GM18507 (cell line): ENCODE measurements at places on chromosomes 13 and 19.

- DNase-seq: no peak
These were observed 6.9 kb downstream of the DCLK1 start for GRCh38 chr13:36124236-36124822.

DNA sequence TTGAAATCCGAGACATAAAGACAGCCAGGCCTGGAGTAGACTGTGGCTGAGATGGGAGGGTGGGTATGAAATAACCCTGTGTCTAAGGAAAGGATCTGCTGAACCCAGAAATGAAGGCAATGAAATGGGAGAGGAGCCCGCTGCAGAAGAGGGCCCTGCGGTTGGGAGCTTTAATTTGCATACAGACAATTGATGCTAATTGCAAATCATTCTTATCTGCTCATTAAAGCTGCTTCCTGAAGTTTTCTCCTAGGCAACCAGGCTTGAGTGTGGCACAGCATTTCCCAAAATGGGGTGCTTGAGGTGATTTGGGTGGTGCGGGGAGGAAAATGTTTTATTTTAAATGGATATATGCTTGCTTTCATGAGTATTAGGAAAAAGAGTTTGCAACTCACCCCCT lies 55.4 kb downstream of the DPF1 start:
- DNase-seq: no peak

DNA sequence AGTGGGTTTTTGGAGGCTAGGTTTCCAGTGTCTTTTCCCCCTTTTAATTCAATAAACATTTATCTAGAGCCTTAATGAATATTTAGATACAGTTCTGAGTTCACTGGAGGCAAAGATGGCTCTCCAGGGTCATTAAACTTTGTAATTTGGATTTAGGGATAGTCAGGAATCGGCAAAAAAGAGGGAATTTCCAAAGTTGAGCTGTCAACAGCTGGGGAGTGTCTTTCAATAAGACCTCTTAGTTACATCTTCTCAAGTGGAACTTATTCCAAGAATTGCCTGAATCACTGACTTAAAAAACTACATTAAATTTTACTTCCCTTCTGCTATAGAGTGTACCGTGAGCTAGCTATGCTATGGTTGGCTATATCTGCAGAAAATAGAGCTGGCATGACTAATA lies 2.0 kb downstream of the LRCH1 start:
- no peak for DNase-seq

DNA sequence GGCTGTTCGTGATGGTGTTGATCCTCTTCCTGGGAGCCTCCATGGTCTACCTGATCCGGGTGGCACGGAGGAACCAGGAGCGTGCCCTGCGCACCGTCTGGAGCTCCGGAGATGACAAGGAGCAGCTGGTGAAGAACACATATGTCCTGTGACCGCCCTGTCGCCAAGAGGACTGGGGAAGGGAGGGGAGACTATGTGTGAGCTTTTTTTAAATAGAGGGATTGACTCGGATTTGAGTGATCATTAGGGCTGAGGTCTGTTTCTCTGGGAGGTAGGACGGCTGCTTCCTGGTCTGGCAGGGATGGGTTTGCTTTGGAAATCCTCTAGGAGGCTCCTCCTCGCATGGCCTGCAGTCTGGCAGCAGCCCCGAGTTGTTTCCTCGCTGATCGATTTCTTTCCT lies 12.2 kb upstream of the C19orf33 start:
- DNase-seq: no peak

DNA sequence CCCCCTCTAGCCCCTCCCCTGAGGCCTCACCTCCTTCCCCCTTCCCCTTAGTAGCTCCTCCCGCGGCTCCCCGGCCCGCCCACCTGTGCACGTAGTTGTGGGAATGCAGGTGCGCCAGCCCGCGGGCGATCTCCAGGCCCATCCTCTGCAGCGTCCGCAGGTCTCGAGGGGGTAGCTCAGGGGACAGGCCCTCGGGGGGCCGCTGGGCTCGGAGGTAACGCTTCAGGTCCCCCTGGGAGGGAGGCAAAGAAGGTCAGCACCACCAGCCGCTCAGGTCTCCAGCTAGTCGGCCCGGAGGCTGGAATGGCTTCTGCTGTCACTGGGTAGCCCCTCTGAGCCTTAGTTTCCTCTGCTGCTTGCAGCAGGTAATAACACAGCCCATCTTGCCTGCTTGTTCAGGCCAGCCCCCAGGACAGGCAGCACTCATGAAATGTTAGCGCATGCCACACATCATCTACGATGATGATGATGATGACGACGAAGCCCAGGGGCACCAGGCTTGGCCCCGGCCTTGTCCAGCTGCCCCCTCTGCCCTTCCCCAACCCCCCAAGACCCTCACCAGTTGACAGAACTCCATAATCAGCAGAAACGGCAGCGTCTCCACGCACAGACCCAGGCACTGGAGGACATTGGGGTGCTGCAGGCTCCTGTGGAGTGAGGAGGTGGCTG lies 9.2 kb downstream of the LMTK3 start:
- DNase-seq: no peak

GRCh38 chr19:45404557-45405434 lies at the start of gene PPP1R13L:
Gene PPP1R13L, minus strand, starts transcription at chr19:45405069. Its CDS starts 6,751 bp downstream, at chr19:45398318.
- DNase-seq: no peak

DNA sequence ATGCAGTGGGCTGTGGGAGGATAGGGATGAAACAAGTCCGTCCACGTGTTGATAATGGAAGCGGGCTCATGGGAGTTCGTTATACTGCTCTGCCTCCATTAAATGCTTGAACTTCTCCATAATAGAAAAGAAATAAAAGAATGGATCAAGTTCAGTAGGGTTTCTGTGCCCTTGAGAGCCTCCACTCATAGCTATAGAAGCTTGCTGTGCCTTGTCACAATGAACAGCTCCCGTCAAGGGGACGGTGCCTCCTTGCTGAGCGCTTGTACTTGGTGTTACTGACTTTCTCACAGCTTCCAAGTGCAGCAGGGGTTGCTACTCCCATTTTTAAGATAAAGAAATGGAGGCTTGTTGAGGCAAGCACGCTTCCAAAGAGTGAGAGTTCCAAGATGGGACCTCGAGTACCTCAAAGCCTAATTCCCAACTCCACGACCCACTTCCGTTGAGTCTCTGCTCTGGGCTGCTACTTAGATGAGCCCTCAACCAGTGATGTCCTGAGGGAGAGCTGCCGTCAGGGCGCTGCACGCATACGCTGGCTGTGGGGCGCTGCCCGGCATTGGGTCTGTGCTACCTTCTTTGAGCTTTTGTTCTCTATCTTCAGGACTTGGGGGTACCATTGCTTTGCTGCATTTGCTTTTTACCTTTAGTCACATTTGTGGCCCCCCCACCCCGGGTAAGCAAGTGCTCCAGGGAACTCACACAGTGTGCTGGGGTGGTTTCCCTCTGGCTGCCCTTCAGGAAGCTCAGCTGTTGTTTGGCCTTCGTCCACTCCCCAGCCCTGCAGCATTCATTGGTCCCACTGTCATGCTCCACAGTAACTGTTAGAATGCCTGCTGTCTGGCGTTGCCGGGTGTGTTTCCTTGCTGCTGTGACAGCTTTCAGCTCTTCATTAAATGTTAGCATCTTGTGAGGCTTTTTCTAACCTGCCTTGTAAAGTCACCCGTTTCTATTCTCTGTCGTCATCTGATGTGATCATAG lies 9.5 kb downstream of the SNRNP70 start:
- no peak for DNase-seq

DNA sequence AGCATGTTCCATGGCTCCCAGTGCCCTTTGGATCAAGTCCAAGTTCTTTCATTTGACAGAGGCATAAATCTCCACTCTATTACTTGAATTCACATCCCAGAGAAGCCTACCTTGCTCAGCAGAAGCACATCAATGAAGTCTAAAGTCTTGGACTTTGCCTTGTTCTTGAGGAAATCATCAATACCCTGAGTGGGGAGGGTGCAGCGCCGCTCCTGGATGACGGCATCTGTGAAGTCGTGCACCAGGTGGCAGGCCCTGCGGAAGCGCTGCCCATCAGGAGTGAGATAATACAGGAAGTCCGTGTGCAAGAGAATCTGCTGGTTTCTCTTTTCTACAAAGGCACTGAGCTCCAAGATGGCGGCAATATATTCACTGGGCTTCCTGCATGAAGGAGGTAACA lies 10.6 kb downstream of the CYP4F11 start:
- no peak for DNase-seq

GRCh38 chr13:90835826-90836225 lies 511.7 kb upstream of the MIR17HG start:
- no peak for DNase-seq

DNA sequence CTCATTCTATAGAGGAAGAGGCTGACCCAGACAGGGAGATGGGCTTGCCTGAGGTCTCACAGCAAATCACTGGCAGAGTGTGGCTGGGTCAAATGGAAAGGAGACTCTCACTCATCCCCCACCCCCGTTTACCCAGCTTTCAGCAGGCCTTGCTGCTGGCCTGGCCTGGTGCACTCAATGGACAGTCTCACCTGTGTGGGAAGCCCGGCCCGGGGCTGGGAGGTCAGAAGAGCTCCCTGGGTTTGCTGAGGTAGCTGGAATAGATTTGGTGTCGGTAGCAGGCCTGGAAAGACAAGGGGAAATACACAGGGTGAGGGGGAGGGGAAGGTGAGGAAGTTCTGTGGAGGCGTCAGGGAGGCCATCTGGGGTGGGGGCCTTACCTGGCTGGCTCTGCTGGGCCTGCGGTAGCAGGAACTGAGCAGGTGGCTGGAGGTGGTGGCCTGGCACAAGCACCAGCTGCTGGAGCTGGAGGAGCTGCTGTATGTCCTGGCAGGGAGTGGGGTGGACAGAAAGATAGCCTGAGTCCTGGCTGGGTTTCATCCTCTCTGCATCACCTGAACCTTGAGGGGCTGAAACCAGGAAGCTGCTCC lies 23.5 kb downstream of the ZNF574 start:
- no peak for DNase-seq
